ENCODE measurements at places on chromosomes 12 and 14. TPM values are rescaled to one million over a fixed set of nuclear protein-coding genes. Genes with fewer than 3 reads are reported as not detected.

DNA sequence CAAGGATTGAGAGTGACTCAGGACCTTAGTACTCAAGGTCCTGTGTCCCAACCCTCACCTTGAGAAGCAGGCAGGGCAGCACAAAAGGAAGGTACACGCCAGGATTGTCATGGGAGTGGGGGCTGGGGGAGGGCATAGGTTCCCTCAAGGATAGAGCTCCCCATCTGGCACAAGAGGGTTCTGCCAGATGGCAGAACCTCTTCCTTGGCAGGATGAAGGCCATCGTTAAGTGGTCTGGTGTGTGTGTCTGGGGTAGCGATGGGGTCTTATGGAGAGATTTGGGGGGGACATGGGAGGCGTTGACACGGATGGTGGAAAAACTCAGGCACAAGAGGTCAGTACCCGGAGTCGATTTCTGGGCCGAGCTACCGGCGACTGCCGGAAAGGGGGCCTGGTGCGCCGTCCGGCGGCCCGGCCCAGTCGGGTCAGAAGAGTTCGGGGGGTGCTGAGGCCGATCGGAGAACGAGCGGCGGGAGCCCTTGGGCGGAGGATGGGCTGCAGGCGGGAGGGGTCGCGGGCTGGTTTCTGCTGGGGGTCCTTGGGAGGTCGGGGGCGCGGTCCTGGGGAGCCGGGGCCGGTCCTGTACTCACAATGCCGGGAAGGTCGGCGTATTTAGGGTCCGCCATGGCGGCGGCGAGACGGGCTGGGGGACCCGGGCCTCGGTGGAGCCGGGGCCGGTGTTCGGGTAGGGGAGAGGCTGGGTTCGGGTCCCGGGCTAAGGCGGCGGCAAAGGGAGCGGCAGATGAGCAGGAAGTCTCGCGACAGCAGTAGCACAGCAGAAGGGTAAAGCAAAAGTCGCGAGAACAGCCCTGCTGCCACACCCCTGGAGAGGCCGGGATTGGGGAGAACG is at the start of gene DCTN2:
Gene DCTN2, minus strand, starts transcription at position 755 of the 850 bp plus-strand sequence. Its CDS starts 129 bp downstream, at position 626.
- peaks cover 22% of the 10 kb centered on the region for H3K27me3 ChIP-seq
- H3K4me1 ChIP-seq, result peaks cover 38% of the 10 kb centered on the region
- H3K36me3 ChIP-seq, result peaks cover 4% of the 10 kb centered on the region

GRCh38 chr14:90676912-90677311 is 139.3 kb downstream of the TTC7B start:
- H3K4me3 ChIP-seq, result no peak overlapping the region
- peaks cover 9% of the 10 kb centered on the region for H3K4me1 ChIP-seq
- no peak for DNase-seq
- no peak overlapping the region for H3K27ac ChIP-seq

DNA sequence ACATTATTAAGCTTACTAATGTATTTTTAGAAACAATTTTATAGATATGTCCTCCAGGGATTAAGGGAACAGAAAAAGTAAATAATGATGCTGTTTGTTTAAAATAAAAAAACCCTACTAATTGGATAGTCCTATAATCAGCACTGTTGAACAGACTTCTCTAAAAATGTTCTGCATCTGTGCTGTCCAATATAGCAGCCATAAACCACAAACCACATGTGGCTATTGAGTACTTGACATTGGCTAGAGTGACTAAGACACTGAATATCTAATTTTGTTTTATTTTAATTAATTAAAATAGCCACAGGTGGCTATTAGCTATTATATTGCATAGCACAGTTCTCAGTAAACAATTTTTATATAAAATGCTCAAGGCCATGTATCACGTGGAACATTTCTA is 210.4 kb downstream of the DPY19L2 start:
- H3K4me1 ChIP-seq, result no peaks in the 10 kb centered on the region
- no peak overlapping the region for H3K27ac ChIP-seq
- H3K4me3 ChIP-seq, result no peak overlapping the region
- DNase-seq, result no peak
- no peaks in the 10 kb centered on the region for H3K36me3 ChIP-seq
- no peaks in the 10 kb centered on the region for H3K27me3 ChIP-seq

Gene ATXN2
- 80.8 TPM for total RNA-seq

DNA sequence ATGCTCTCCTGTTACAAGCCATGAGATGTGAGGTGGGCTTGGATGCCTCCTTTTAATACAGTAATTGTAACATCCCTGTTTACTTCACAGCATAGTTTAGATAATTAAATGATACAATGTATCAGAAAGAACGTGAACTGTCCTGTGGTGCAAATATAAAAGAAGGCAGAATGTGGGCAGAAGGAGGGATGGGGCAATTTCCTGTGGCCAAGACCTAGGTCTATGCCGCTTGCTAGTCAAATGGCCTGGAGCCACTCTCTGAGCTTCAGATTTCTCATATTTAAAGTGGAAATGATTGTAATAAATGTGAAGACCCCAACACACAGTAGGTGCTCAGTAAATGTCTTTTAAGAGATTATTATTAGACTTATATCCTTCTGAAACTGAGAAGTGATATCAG is 24.0 kb upstream of the EVL start:
- no peak overlapping the region for H3K4me3 ChIP-seq
- H3K27ac ChIP-seq, result no peak overlapping the region
- no peaks in the 10 kb centered on the region for H3K36me3 ChIP-seq
- DNase-seq, result no peak
- H3K4me1 ChIP-seq, result peaks cover 7% of the 10 kb centered on the region

Gene SLC24A4
- 0.34 TPM for total RNA-seq

- peaks cover 23% of the 10 kb centered on the region for H3K36me3 ChIP-seq
- H3K27me3 ChIP-seq, result peaks cover 2% of the 10 kb centered on the region
- no peak overlapping the region for H3K27ac ChIP-seq
- no peak overlapping the region for H3K4me3 ChIP-seq
- H3K4me1 ChIP-seq, result peaks cover 4% of the 10 kb centered on the region
- no peak for DNase-seq
These were observed 96.5 kb downstream of the DUSP16 start for GRCh38 chr12:12466157-12466556.

All from glutamatergic neuron (in vitro differentiated cells).